ENCODE measurements at places on chromosomes 6 and 20. TPM values are rescaled to one million over a fixed set of nuclear protein-coding genes. Genes with fewer than 3 reads are reported as not detected.

Gene DEF6
- total RNA-seq: 3.0 TPM

Gene PAK5
- 0.11 TPM for total RNA-seq

Gene PGK2
- total RNA-seq: not detected

Gene SIRPD
- total RNA-seq: not detected

Gene CPXM1
- total RNA-seq: 129 TPM

Gene TMEM74B
- 27.7 TPM for total RNA-seq

Gene SAMD3
- not detected for total RNA-seq
